ENCODE measurements at places on chromosomes 12 and 14.

DNA sequence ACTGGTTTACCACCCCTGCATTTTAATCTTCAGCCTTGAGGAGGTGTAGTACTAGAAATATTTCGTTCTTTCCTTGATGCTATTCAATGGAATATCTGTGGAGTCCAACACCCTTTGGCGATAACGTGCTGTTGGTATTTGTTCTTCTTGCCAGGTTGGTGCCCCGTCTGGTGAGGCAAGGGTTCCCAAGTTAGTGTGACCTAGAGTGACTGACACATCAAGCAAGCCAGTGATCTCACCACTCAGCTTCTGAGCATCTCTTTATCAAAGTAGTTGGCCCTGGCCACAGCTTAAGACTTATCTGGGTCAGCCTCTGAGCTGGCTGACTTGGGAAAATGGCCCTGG lies 60.2 kb downstream of the PLXNC1 start:
- peak; percentile 45 for DNase-seq

DNA sequence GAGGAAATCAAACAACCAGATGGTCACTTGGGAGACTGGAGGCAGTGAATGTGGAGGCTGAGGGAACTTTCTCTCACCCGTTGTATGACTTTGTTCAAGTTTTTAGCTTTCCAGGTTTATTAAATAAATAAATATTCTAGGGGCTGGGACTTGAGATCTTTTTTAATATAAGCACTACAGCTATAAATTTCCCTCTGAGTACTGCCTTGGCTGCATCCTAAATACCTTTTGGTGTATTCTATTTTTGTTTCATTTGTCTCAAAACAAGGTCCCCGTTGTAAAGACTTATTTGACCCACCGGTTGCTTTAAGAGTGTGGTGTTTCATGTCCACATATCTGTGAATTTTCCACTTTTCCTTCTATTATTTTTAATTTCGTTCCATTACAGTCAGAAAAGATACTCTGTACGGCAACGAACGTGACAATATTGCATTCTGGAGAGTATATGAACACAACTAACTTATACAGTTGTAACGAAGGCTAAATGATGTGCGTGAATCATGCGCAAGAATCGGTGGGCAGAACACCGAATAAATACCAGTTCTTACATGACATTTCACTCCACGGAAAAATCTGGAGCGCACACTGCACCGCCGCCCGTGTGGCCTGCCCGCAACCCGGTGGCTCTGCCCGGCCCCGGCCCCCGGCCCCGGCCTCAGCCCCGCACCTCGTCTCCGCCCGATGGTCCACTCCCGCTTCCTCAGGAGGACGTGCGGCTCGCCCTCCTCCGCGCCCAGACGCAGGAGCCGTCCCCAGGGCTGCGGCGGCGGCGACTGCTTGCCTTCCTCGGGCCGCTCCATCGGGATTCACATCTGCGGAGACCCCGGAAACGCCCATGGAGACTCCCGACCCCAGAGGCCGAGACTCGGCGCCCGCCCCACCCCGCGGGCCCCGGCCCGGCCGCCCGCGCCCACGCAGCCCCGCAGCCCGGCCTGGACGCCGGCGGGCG lies 602 bp downstream of the CHFR start:
- no peak for DNase-seq

GRCh38 chr14:88233915-88234314 lies 89.2 kb downstream of the KCNK10 start:
- DNase-seq, result no peak

DNA sequence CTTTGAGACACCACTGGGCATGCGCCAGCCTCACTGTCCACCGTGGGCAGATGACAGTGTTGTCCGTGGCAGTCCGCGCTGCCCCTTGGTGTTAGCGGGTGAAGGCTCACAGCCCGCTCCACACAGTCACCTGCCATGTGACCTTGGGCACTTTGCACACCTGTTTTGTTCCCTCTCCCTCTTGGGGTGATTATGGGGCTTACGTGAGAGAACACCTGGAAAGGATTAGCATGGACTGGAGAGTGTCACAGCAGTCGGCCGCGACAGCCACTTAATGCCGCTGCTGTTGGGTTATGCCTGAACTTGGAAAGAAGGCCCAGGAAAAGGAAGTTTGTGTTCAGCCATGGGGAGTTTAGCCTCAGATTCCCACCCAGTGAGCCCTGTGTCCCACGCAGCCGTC lies 94.2 kb downstream of the DDX51 start:
- no peak for DNase-seq

- DNase-seq, result no peak
Observed at GRCh38 chr12:116603546-116604177, 44.5 kb downstream of the MAP1LC3B2 start.
